Kidney tubule cell (primary cell): ENCODE measurements at places on chromosomes 4 and X.
A peak's percentile ranks its signal among the peaks of the same experiment; 100 is the strongest.

DNA sequence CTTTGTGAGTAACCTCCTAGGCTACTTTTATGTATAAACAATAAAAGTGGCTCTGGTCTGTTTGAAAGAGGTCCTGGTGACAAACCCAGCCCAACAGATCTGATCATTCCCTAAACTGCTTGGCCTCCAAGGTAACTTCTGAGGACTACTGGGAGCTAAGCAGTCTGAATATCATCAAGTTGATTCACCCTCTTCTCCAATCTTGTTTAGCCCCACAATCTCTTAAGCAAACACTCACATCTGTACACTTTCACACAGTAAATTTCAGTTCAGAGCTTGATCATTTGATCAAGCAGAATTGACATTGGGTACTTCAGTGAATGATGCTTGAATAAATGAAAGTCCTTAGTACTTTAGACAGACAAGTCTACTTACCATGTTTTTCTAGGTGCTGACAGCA lies 74.7 kb downstream of the HCCS start:
- no peak for DNase-seq

DNA sequence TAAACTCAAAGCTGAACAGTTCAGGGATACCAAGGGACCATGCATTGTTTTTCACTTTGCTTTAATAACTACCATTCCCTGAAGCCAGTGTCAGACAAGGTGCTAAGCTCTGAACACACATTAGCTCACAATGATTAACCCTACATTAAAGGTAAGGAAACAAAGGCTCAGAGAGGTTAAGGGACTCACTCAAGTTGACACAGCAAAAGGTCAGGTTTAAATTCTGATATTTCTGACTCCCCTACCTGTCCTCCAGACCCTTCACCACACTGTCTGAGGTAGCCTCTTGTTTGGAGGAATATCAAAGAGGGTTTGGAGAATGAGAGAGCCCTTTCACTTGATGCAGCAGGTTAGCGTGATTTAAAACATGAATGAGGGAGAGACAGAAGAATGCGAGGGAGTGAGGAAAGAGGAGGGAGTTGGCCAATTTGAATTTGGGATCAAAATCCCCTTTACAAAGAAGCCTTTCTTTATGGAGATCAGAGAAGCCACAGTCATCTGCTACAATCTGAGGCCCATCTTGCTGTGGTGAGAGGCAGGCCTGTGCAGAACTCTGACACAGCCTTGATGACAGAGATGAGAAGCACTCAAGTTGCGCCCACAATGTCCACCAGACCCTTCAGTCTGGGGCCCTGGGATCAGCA lies 103.5 kb downstream of the FHDC1 start:
- no peak for DNase-seq

DNA sequence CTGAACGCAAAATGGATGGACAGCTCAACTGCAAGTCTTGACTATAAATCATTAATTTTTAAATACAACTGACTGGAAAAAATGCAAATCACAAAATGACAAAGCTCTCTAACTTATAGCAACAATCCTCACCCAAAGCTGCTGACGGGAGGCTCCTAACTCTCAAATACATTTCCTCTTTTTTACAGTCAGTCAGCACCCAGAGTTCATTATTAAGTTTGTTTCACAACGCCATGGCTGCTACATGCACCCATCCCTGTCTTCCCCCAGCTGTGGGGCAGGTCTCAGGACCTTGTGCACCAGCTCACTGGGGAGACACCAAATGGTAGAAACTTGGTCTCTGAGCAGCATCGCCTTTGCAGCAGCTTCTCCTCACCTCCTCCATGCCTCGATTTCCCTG lies 97.6 kb downstream of the SLC34A2 start:
- DNase-seq, result no peak

DNA sequence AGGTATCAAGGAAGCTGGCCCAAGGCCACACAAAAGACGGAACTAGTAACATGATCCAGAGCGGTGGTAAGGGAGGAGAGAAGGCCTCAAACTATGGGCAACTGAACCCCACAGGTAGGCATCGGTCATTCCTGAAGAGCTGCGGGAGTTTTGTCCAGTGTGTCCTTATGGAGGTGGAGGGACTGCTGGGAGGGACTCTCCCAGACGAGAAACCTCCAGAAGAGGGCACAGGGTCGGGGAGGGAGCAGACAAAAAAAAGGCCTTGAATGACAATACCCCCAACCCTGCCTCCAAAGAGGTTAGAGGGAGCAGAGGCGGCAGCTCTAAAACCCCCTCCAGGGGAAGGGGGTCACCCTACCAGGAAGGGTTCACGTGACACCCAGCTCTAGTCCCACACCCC lies 6.5 kb downstream of the PQBP1 start:
- DNase-seq, result no peak

DNA sequence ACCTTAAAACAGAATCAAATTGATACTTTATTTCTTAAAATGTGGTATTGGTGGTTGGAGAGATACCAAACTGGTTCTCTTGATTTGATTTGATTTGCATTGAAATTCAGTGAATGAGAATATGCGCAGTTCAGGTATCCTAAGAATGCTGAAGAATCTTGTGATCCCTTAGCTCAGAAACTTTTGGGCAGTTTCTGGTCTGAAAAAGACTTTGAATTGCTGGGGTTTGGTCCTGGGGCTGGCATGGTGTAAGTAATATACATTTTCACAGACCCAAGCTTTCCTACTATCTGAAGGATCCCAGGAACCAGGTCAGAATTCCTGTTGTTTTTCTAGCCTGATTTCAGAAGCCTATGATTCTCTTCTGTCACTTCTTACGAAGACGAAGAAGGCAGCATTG lies 6.6 kb downstream of the RAB33B start:
- DNase-seq, result no peak

- DNase-seq, result no peak
Measured at GRCh38 chr4:133287396-133287795, 138.3 kb downstream of the PCDH10 start.

GRCh38 chrX:53075011-53075410 lies 7.2 kb upstream of the TSPYL2 start:
- DNase-seq, result peak; percentile 51

DNA sequence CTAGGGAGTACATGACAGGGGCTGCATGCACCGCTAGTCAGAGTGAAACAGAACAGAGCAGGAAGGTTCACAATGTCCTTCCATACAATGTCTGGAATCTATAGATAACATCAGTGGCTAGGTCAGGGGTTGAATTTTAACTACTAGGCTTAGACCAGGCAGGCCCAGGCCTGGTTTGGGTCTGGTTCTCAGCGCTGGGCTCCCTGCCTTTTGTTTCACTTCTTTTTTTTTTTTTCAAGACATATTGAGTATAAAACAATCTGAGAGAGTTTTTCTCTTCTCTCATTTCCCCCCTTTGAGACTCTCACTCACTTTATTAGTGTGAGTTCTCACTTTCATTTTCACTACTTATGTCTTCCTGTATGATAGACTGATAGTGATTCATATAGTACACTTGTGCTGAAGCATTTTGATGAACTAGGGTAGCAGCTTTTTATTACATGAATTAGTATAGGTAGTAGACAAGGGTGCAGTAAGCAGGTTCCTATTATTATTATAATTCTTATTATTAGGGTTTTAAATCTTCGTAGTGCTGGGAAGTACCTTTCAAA lies 120.0 kb upstream of the ZDHHC15 start:
- DNase-seq, result no peak

DNA sequence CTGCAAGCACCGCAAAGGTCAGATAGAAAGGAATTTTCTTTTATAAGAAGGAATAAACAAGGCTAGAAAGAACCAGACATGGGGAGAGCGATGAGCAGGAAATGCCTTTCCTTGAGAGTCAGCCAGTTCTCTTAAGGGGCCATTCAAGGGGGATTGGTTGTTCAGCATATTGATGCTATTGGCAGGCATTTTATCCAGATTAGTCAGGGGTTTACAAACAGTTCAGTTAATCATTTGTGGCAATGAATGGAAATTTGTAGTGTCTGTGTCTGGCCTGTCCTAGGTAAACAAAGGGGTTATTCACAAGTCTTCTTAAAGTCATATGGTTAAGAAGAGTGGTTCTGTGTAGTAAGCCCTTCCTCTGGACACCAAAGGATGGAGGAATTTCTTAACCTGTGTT lies 184.7 kb upstream of the FRMPD4 start:
- peak; percentile 99 for DNase-seq

GRCh38 chr4:178347111-178347510 lies 904.9 kb upstream of the AGA start:
- DNase-seq, result no peak

- DNase-seq, result no peak
Measured at GRCh38 chr4:123298261-123298660, 98.3 kb upstream of the SPRY1 start.

- DNase-seq, result peak; percentile 20
Measured at GRCh38 chrX:151713849-151714248, 2.0 kb upstream of the FATE1 start.

DNA sequence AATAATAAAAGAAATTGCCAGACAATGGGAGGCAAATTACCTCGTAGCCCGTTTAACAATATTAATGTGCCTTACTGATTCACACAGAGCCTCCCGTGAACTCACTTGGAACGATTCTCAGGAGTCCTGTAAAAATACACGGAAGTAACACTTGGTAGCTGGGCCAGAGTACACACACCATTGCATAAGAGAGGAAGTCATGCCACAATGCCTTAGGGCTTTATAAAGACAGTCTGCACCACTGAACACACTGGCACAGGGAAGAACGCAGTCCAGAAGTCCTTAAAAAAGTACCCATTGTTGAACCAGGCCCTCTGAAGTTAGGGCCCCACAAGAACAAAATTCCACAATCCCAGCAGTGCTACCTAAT lies 15.1 kb downstream of the SLC2A9 start:
- DNase-seq, result peak; percentile 94

DNA sequence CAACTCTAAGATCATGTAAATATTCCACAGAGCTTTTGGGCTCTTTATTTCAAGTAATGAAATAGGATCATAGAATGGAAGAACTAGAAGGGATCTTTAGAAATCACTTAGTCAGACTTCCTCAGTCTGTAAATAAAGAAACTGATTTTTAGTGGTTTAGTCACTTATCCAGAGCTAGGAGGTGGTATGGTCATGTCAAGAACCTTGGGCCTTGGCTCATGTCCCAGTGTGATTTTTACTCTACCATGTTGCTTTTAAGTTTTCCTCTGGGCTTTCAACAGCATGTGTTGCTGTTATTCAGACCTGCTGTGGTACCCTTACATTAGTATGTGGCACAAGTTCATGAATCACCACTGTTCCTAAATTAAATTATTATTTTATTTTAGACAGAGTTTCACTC lies 184.9 kb downstream of the FRAS1 start:
- DNase-seq, result peak; percentile 30

- DNase-seq, result no peak
Measured at GRCh38 chr4:153016592-153016991, 80.5 kb downstream of the FHDC1 start.

GRCh38 chr4:71184195-71184781 lies 154.5 kb upstream of the SLC4A4 start:
- DNase-seq, result peak; percentile 62

GRCh38 chrX:39299615-39300014 lies 498.4 kb downstream of the MID1IP1 start:
- DNase-seq, result no peak

GRCh38 chrX:9352243-9352642 lies 112.6 kb upstream of the TBL1X start:
- DNase-seq, result no peak

GRCh38 chr4:112517067-112517634 lies 1.2 kb upstream of the NEUROG2 start:
- no peak for DNase-seq

GRCh38 chr4:61890321-61890720 lies 690.2 kb downstream of the ADGRL3 start:
- DNase-seq, result no peak

DNA sequence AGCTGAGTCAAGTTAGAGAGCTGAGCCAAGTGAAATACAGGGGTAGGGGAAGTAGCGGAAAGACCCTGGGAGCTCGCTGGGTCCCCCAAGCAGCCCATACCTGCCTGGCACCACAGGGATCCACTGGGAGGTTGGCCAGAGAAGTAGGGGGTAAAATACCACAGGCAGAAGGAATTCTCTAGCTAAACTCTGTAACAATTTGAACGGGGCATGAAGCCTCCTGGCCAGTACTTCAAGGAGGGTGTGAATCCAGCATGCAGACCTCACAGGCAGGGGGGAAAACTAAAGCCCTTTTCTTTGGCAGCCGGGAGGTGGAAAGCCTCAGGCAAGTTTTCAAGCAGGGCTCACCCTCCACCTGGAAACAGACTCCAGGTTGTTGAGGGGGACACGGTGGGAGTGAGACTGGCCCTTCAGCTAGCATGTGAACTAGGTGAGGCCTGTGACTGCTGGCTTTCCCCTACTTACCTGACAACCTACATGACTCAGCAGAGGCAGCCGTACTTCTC lies 3.7 kb upstream of the UGT2A1 start:
- no peak for DNase-seq

- DNase-seq, result peak; percentile 72
Measured at GRCh38 chrX:134990801-134991481, at the start of gene SMIM10. TSS of gene SMIM10 (plus strand) at chrX:134990991. CDS start at chrX:134991096, 105 bp downstream.

DNA sequence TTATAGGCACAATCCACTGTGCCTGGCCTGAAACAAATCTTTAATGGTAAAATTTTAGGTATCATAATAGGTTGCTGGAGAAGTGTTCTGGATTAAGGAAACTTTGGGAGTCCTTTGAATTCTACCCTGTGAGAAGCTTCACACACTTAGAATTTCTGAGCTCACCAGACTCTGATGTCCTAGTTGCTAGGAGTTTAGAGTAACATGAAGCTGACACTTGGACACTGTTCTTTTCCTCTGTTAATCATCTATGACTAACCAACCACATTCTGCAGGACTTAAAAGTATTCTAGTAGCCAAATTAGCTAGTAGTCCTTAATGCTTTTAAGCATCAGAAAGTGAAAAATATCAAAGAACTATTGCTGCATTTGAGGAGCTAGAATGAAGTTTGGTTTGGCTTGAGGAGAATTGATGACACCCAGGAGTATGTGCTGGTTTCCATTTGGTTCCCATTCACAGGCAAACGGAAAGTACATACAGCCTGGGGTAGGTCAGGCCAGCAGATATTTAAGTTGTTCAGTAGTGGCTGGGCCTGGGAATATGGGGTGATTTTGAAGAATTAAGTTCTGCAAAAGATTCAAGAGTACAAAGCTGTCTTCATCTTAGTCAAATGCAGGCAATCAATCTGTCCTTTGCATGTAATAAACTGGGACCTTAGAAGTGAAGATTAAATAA lies 38.8 kb upstream of the IGFBP7 start:
- DNase-seq, result peak; percentile 85

GRCh38 chrX:11764602-11765067 lies 6.6 kb downstream of the MSL3 start:
- no peak for DNase-seq

DNA sequence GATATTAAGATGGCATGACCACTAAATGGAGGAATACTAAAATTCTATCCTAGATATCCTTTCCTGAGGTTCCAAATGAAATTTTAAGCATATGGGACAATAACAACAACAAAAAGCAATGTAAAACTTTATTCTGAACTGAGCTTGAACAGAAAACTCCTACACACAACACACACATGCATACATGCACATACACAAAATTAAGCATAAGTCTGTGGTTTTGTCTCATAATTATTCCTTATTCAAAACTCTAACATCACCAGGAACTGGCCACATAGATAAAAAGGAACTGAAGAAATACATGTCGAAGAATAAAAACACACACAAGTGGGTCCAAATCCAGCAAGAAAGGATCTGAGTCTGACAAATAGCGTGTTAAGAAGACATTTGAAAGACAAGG lies 168.0 kb downstream of the COX18 start:
- DNase-seq, result no peak

- DNase-seq, result peak; percentile 84
Measured at GRCh38 chr4:110631584-110632505, 9.0 kb upstream of the PITX2 start.

GRCh38 chr4:44221407-44221806 lies 227.2 kb downstream of the KCTD8 start:
- DNase-seq, result no peak
